ENCODE measurements at places on chromosomes 1 and 21. TPM values are rescaled to one million over a fixed set of nuclear protein-coding genes. Genes with fewer than 3 reads are reported as not detected.

Gene ATP1A4
- 0.47 TPM for total RNA-seq

Gene NBPF4
- not detected for total RNA-seq

Gene ZNF683
- not detected for total RNA-seq

Gene DCST2
- not detected for total RNA-seq

Gene B3GALT5
- not detected for total RNA-seq

Gene TSPAN1
- total RNA-seq, result 9.0 TPM

Gene PGBD5
- total RNA-seq, result 2.7 TPM

Gene IQCC
- 0.93 TPM for total RNA-seq

Gene CELA3B
- total RNA-seq, result not detected

Gene SYT6
- total RNA-seq, result 0.20 TPM

Gene LENEP
- total RNA-seq, result not detected

Gene DIO1
- not detected for total RNA-seq

Gene FOXD3
- total RNA-seq, result 0.97 TPM

Gene UTP11
- 171 TPM for total RNA-seq

Gene SASS6
- 4.2 TPM for total RNA-seq

Gene OLFML3
- 13.4 TPM for total RNA-seq

Gene LEFTY2
- not detected for total RNA-seq

Gene TEKT2
- not detected for total RNA-seq

Gene C1orf116
- total RNA-seq, result 1.1 TPM

Gene F3
- 5.6 TPM for total RNA-seq

Gene TRAF5
- total RNA-seq, result 0.29 TPM

Gene FHAD1
- not detected for total RNA-seq

Gene FCRLB
- total RNA-seq, result not detected

Gene FCN3
- 23.2 TPM for total RNA-seq

Gene FMOD
- total RNA-seq, result 6.5 TPM

Gene FAM163A
- not detected for total RNA-seq

Gene MAP10
- total RNA-seq, result 2.6 TPM

Gene C8B
- total RNA-seq, result 0.68 TPM

Gene ASCL5
- total RNA-seq, result not detected

Gene S100A3
- 1.6 TPM for total RNA-seq

Gene UBL4B
- not detected for total RNA-seq

Gene FCGR2B
- total RNA-seq, result 9.4 TPM

Gene AUNIP
- not detected for total RNA-seq

Gene COL24A1
- total RNA-seq, result 0.09 TPM

Gene KCNK2
- total RNA-seq, result 0.68 TPM
